Glomerular endothelial cell (primary cell): ENCODE measurements at places on chromosomes 5 and 9. TPM values are rescaled to one million over a fixed set of nuclear protein-coding genes. Genes with fewer than 3 reads are reported as not detected.

DNA sequence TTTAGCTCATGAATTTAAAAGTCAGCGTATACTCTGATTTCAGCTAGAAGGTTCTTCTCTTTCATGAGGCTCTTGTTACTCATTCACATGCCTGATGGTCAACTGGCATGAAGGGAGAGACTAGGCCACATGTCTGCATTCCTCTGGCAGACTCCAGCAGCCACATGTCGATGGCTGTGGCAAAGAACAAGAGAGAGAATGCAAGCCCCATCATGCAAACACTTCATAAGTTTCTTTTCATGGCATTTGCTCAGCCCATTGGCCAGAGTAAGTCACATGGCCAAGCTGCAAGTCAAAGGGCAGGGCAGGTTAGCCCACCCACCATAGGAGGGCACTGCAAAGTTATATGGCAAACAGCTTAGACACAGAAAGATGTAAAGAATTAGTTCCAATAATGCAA, 5.4 kb downstream of the KCNV2 start:
- DNase-seq, result no peak

GRCh38 chr5:102286476-102286875, 9.6 kb downstream of the SLCO4C1 start:
- no peak for DNase-seq

DNA sequence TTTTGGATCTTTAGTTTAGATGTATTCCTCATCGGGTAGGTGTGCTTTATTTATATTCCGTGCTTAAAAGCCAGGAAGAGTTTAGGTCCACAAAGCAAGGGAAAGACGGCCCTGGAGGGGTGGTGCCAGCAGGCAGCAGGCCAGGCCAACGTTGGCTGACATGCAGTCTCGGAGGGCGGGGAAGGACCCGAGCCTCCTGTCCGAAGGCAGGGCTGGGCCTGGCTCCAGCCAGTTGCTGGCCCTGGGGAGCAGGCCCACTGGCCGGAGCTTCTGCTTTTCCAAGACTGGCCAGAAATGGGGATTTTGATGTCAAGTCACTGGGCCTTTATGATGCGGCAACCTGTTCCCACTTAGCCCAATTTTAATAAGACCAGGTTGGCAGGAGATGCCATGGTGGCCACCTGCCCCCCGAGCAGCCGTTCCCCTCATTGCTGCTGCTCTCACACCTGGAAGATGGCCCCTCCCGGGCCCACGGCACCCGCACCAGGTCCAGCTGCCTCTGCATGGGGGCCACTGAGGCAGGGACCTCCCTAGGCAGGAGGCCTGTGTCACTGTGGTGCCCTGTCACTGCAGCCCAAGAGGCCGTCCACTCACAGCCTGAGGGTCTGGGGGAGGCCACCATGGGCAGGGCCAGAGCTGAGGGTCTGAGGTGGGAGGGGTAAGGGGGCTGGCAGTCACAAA, 23.2 kb downstream of the LPCAT1 start:
- no peak for DNase-seq

DNA sequence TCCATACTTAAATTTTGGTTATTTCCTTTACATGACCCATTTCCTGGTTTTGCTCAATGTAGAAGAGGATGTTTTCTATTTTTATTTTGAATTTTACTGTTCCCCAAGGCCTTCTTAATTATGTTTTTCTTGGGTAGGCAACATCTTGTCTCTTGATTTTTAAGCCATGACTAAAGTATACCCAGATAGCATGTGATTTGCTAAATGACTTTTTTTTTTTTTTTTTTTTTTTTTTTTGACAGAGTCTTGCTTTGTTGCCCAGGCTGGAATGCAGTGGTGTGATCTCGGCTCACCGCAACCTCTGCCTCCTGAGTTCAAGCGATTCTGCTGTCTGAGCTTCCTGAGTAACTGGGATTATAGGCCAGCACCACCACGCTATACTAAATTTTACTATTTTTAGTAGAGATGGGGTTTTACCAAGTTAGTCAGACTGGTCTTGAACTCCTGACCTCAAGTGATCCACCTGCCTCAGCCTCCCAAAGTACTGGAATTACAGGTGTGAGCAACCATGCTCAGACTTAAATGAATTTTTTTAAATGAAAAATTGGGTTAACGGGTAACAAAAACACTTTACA, 198.6 kb upstream of the DAB2 start:
- no peak for DNase-seq

DNA sequence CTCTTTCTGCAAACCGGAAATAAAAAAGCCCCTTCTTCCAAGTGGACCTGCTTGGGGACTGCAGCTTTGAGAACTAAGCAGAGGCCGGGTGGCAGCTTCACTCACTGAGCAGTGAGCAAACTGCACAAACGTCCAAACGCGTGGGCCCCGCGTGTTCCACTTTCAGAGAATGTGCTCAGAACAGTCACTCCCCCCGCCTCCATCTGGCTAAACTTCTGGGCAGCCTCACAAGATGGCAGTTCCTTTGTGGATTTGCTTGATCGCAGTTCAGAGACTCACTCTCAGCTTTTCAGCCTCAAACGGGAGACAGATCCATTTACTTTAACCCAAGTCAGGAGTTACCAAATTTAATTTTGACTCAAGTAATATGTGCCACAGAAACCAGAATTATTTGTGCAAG, 216.6 kb downstream of the TLE1 start:
- DNase-seq, result no peak

DNA sequence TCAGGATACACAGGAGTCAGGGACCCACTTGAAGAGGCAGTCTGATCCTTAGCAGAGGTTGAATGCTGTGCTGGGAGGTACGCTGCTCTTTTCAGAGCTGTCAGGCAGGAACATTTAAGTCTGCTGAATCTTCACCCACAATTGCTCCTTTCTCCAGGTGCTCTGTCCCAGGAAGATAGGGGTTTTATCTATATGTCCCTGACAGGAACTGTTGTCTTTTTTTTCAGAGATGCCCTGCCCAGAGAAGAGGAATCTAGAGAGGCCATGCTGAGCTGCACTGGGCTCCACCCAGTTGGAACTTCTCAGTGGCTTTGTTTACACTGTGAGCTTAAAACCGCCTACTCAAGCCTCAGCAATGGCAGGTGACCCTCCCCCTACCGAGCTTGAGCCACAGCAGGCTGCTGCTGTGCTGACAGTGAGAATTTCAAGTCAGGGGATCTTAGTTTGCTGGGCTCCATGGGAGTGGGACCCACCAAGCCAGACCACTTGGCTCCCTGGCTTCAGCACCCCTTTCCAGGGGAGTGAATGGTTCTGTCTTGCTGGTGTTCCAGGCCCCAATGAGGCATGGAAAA, 169.0 kb downstream of the FBXL17 start:
- no peak for DNase-seq

DNA sequence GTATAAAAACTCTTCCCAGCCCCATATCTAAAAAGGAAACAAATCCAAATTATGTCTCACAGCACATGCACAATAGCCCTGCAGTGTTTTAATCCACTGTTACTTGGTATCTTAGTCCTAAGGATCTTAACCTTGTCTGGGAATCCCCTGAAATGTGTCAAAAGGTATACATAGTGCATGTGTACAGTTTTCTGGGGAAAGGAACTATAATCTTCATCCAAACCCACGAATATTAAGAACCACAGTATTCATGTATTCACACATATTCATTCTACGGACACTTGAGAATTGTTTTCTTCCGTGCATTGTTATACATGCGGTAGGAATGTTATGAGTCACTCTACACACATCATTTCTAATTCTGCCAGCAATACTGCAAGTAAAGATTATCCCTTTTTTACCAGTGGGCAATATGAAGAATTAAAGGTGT, 47.8 kb upstream of the SNX2 start:
- DNase-seq, result peak; percentile 67

- DNase-seq, result no peak
These were observed 58.8 kb downstream of the MARCHF3 start for GRCh38 chr5:126971455-126972031.

DNA sequence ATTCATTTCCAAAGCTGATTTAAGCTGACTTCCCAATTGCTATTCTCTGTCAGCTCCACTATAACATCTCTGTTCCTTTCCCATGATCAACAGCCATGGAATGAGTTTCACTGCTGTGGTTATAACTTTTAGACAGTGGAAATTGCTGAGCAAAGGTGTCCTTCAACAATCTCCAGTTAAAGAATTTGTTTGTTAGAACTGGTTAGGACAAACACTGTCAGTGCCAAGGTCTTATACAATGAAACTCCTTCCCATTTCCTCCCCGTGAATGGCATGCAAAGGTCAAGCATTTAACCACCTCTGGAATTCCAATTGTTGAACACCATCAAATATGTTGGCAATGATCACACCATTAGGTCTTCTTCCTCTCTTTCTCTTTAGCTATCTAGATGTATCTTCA, 45.7 kb upstream of the GHR start:
- DNase-seq, result no peak

DNA sequence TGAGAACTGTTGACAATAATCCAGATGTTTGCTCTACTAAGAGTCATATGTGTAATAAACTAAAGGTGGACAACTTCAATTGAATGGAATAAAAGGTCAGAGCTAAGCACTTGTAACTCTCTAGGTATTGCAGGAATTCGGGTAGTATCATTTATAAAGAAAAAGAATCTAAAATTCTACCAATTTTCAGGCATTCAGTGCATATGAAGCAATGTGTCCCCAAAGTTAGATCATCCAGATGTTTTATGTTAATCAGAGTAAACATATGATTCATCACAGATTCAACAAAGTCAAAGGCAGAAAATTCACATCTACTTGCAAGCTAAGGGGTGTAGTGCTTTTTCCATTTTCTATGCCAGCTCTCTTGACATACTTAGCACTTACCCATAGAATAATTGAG, 477.1 kb downstream of the PDE4D start:
- no peak for DNase-seq

GRCh38 chr5:32241034-32241783, 67.1 kb upstream of the GOLPH3 start:
- no peak for DNase-seq

GRCh38 chr5:42515504-42515903, 92.3 kb downstream of the GHR start:
- DNase-seq, result no peak

GRCh38 chr5:66553916-66554575, 42.1 kb upstream of the MAST4 start:
- no peak for DNase-seq

The KCTD16 gene
- total RNA-seq, result 0.10 and 0.18 TPM in 2 replicates

The MSANTD3 gene
- total RNA-seq, result 112 and 129 TPM in 2 replicates

The SEMA4D gene
- 2.7 and 5.6 TPM in 2 replicates for total RNA-seq

The MLANA gene
- total RNA-seq, result not detected in 2 replicates

The EPB41L4A gene
- 26.5 and 33.8 TPM in 2 replicates for total RNA-seq

The LCN9 gene
- not detected in 2 replicates for total RNA-seq
